Heart right ventricle (tissue), 16 donors: ENCODE measurements at places on chromosomes 1 and 21.
A peak's percentile ranks its signal among the peaks of the same experiment; 100 is the strongest.

DNA sequence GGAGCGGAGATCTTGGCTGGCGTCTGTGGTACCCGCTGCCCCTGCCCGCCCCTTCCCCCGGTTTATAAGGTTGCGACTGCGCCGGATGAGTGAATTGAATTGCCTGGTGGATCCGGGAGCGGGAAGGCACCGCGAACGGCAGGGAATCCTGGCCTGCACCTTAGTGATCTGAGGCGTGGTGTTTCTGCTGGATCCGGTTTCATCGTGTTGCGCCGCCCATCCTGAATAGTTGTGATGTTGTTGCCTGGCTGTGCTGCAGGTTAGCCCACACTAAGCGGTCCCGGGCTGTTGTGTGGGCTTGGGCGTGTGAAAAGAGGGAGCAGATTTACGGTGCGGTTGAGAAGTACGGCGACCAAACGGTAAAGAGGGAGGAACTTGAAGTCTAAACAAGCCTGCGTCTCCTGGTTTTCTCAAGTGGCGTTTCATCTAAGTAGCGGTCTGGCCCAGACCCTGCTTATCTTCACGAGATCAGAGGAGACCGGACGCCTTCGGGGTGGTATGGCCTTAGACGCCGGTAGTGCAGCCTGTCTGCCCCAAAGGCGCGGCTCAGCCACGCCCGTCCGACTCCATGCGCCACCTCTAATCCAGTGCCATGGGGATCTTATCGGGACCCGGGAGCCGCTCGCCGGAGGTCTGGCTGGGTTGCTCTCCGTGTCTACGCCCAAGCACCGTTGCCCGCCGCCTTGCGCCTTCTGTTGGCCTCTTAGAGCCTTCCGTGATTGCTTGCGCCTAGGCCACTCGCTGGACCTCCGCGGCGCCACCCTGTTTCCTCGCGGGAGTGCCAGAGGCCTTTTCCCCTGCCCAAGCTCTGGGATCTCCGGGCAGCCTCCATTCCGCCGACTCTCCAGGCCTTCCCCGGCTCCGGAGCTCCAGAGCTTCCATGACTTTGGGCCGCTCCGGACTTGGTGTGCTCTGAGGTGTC, 87.5 kb upstream of the RHOU start:
- DNase-seq, result no peak

DNA sequence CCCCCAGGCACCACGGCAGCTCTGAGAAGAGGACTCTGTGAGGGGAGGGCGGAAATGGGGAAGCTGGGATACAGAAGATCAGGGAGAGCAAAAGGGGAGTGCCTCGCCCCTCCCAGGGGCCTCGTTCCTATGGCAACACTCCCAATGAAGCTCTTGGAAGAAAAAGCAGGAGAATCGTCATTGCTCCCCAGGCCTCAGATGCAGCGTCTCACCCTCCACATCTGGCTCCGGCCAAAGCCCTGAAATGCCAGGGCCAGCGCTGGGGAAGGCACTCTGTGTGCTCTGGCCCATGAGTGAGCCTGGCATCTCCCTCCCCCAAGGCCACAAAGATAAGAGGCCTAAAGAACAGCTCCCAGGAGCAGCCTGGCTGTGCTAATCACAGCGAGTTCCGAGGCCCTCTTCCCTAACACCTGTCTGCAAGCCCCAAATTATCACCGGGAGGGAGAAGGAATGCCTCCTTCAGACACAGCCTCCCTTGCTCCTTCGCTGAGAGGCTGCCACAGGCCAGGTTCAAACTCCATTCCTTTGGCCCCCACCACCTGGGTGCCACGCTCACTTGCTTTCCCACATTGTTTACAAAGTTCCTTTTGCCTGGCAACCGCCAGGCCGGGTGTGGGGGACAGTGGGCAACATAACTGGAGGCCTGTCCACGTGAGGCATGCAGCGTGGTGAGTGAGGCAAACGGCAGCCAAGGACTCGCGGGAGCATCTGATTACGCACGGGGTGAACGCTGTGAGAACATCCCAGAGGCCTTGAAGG, 27.8 kb downstream of the ECE1 start:
- DNase-seq, result peak; percentile 79

- peak; percentile 67 for DNase-seq
These were observed 154.8 kb upstream of the VAMP3 start for GRCh38 chr1:7616076-7616832.

GRCh38 chr21:42459082-42459460, 37.0 kb downstream of the RSPH1 start:
- no peak for DNase-seq

GRCh38 chr1:9822897-9823692, 670 bp downstream of the CLSTN1 start:
- peak; percentile 36 for DNase-seq

DNA sequence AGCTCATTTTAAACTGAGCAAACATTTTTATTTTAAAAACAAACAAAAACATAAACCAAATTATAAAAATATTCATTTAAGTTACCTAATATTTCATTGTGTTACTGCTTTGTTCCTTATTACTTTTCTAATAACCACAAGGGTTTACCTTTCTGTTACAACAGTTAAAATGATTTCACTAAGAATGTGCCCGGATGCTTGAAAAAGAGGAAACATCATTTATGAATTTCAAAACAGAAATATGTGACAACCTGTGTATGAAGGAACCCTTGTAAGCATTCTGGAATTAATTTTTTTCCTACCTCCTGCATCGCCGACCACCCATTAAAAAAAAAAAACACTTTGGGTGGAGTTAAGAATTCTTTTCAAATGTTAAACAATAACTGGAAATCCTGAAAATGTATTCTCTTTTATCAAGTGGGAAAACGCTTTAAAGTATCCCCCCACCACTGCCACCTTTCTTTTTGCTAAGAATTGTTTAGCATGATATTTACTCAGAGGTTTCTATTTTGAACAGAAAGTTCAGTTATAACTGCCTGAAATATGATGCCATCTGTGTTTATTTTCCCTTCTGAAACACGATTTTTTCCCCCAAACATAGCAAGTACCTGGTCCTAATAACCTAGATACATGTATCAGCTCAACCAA, 9.1 kb downstream of the CYYR1 start:
- DNase-seq, result no peak

GRCh38 chr21:14046401-14046800, 164.4 kb downstream of the LIPI start:
- DNase-seq, result no peak

DNA sequence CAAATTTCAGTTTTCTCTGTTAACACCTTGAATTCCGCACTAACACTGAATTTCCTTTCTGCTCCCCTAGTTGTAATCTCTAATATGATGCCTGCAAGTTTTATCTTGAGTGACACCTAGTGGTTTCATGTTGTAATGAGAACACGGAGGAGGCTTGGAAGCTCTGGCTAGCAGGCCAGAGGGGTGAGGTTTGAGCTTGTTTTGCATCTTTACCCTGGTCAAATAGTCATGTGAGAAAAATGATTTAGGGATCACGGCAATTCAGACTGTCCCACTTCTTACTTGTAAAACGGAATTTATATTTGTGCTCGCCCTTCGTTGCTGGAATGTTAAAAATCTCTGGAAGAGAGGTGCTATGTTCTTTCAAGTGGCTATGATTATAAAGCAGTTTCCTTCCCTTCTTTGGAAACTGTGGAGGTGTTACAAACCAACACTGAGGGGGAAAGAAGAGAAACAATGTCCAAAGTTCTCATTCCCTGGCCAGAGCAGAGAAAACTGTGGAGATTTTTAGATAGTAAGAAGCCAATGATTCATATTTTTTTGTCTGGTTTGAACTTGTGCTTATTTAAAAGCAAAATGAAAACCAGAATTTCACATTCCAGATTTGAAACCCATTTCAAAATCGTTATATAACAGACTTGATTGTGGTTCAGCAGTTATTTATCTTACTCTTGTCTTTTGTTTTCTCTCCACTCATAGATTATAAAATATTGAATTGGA, 5.3 kb upstream of the MROH9 start:
- DNase-seq, result peak; percentile 6

DNA sequence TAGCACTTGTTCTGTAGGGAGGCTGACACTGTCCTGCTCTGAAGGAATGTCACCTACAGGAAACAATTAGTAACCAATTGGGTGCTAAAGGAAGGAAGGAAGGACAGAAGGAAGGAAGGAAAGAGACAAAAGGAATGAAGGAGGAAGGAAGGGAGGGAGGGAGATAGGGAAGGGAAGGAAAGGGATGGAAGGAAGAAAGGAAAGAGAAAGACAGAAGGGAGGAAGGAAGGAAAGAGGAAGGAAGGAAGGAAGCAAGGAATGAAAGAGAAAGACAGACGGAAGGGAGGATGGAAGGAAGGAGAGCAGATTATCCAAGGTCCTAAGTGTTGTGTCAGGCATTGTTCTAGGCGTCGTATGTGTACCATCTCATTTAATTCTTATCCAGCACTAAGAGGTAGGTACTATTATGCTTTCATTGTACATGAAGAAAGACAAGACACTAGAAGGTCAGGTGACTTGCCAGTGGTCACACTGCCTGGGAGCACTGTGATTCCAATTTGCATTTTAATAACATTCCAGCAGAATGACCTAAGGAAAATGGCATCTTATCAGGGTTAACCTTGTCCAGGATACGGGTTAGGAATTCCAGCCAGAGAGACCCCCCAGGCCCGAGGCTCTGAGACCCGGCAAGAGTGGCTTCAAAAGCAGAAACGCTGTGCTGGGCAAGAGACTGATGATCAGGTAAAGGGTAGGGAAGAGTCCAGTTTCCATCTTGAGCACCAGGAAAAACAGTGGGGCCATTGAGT, 29.6 kb downstream of the CLIC6 start:
- DNase-seq, result no peak

DNA sequence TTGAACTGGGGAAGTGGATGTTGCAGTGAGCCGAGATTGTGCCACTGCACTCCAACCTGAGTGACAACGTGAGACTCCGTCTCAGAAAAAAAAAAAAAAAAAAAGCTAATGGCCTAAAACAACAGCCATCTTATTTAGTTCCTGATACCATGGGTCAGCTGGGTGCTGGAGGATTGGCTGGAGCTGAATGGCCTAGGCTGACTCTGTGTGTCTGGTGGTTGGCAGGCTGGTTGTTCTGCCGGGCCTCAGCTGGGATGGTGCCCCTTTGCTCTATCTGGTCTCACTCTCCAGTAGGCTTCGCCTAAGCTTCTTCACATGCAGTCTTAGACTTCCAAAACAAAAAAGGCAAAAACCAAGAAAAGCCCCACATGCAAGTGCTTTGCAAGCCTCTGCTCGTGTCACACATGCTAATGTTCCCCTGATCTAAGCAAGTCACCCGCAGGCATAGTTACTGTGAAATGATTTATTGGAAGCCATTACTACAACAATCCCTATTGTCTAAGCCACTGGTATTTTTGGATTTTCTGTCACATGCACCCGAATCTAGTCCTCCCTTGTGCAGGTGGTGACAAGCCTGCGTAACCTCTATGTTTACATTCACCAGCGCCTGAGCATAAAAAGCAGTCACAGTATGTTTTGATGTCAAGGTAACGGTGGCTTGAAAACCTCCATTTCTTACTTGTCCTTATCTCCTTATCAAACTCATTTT, 39.6 kb upstream of the KANK4 start:
- no peak for DNase-seq

GRCh38 chr1:99264201-99265021, at the start of gene PLPPR4:
PLPPR4 (plus strand) TSS chr1:99264492; CDS start chr1:99264594, 102 bp downstream.
- DNase-seq, result peak; percentile 55

- DNase-seq, result no peak
These were observed 331.2 kb downstream of the KIF26B start for GRCh38 chr1:245485996-245486395.

- no peak for DNase-seq
These were observed 120.3 kb upstream of the TMEM51 start for GRCh38 chr1:15033264-15033663.

- DNase-seq, result no peak
These were observed 7.1 kb upstream of the IL12RB2 start for GRCh38 chr1:67300561-67300960.
